Thyroid gland (tissue), 4 donors: ENCODE measurements at places on chromosomes 13 and 19.

GRCh38 chr19:32396046-32396652 is 9.4 kb upstream of the DPY19L3 start:
- no peak overlapping the region for H3K4me3 ChIP-seq
- H3K4me1 ChIP-seq, result no peaks in the 10 kb centered on the region
- H3K27ac ChIP-seq, result no peak overlapping the region
- no peak for DNase-seq
- no peaks in the 10 kb centered on the region for H3K36me3 ChIP-seq
- H3K27me3 ChIP-seq, result no peaks in the 10 kb centered on the region

DNA sequence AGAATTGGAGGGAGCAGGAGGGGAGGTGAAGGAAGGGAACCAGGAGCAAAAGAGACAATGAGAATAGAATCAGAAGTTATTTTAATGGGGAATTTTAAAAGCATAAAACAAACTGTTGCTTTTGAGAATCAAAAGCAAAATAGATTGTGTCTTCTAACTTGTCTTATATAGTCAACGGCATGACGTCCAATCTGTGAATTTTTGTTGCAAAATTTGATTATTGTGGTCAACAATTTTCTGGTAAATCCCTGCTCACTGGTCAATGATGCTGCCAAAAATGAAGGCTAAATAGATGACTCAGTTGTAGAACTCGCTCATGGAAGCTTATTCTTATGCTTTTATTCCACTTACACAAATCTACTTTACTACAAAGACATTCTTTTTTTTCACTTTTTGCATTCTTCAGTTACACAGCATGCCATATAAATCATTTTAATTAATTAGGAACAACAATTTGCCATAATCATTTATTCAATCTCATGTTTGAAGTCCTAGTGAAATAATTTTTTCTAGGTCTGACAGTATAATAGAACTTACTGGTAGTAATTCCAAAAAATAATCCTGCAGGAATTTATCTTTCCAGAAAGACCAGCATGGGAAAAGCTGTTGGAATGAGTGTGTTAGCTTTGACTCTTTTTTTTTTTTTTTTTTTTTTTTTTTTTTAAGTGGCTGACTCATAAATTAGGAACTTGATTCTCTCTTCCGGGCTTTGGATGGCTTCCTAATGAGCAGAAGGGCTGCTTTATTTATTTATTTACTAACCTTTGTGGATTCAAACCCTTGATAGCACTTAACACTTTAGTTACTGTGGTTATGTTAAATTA is 256.9 kb downstream of the SPRY2 start:
- H3K4me1 ChIP-seq, result peaks cover 18% of the 10 kb centered on the region
- no peaks in the 10 kb centered on the region for H3K27me3 ChIP-seq
- no peak overlapping the region for H3K4me3 ChIP-seq

DNA sequence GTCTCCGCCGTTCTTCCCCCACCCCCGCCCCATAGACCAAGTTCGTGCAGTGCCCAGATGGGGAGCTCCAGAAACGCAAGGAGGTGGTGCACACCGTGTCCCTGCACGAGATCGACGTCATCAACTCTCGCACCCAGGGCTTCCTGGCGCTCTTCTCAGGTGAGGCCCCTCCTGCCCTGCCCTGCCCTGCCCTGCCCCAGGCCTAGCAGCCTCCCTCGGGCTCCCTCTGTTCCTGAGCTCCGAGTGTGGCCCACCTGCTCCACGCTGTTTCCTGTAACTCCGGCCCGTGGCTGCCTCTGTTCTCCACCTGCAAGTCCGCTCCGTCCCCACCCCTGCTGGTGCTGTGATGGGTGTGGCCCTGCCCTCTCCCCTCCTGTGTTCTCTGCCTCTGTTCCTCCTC is 6.4 kb downstream of the LHB start:
- H3K4me3 ChIP-seq, result no peak overlapping the region
- H3K4me1 ChIP-seq, result no peaks in the 10 kb centered on the region
- DNase-seq, result no peak
- H3K27ac ChIP-seq, result no peak overlapping the region

- H3K4me1 ChIP-seq, result no peaks in the 10 kb centered on the region
- no peak overlapping the region for H3K4me3 ChIP-seq
- DNase-seq, result no peak
- H3K27me3 ChIP-seq, result no peaks in the 10 kb centered on the region
- H3K36me3 ChIP-seq, result no peaks in the 10 kb centered on the region
These were observed 332.1 kb downstream of the LMO7 start for GRCh38 chr13:75968103-75968838.

- H3K36me3 ChIP-seq, result no peaks in the 10 kb centered on the region
- no peak for DNase-seq
- no peaks in the 10 kb centered on the region for H3K4me1 ChIP-seq
- no peak overlapping the region for H3K4me3 ChIP-seq
- H3K27me3 ChIP-seq, result no peaks in the 10 kb centered on the region
- no peak overlapping the region for H3K27ac ChIP-seq
These were observed 127.2 kb upstream of the TSC22D1 start for GRCh38 chr13:44703371-44703770.

- no peak for DNase-seq
- no peaks in the 10 kb centered on the region for H3K36me3 ChIP-seq
- H3K27me3 ChIP-seq, result no peaks in the 10 kb centered on the region
- H3K4me1 ChIP-seq, result no peaks in the 10 kb centered on the region
These were observed 189.4 kb downstream of the PCDH17 start for GRCh38 chr13:57820924-57821323.

GRCh38 chr19:45164577-45165335 is 4.0 kb upstream of the NKPD1 start:
- H3K36me3 ChIP-seq, result no peaks in the 10 kb centered on the region
- peak; percentile 90 for DNase-seq
- H3K4me1 ChIP-seq, result no peaks in the 10 kb centered on the region

DNA sequence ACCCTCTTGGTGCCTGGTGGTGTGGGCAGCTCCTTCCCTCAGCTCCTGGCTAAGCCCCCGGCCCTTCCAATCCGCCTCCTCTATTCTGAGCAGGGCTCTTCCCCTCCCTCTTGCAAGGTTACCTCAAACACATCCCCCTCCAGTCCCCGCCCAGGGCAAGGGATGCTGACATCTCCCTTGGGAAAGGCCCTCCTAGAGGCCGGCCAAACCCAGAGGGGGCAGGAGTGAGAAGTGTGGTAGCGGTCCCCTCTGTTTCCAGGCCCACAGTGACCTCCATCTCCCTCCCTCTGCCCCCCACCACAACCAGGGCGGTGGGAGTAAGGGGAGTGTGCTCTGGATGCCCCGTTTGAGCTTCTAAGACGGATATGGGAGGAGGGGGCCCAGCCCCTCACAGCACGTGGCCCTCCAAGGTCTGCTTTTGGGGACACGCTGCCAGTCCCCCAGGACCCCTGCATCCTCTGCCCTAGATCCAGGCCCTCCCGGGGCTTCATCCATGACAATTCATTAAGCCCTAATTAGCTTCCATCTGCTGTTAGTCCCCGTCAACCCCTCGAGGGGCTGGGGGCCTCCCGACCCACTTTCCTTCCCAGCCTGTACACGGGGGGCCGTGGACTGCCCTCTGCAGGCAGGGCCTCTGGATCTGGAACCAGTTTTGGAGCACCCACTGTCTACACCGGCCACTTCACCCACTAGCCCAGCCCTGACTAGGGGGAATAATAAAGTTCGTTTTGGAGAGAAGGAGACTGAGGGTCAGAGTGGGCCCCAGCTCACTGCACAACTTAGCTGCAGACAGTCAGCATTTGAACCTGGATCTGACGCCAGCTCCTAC is 2.3 kb downstream of the LINGO3 start:
- H3K4me3 ChIP-seq, result no peak overlapping the region
- peaks cover 20% of the 10 kb centered on the region for H3K27me3 ChIP-seq
- no peak for DNase-seq
- peaks cover 10% of the 10 kb centered on the region for H3K4me1 ChIP-seq
- H3K27ac ChIP-seq, result no peak overlapping the region
